Psoas muscle (tissue), 8 donors: ENCODE measurements at places on chromosomes 16 and 17. TPM values are rescaled to one million over a fixed set of nuclear protein-coding genes. Genes with fewer than 3 reads are reported as not detected.

The CCDC200 gene
- not detected for total RNA-seq

The PRSS27 gene
- total RNA-seq: not detected

The CHST5 gene
- total RNA-seq: 0.27 TPM

The PLA2G10 gene
- total RNA-seq: not detected

The KRTAP4-3 gene
- total RNA-seq: not detected

The GJD3 gene
- total RNA-seq: 1.3 TPM

The KRT20 gene
- not detected for total RNA-seq

The OTOP2 gene
- total RNA-seq: not detected

The C1QTNF1 gene
- 22.8 TPM for total RNA-seq

The SMTNL2 gene
- 328 TPM for total RNA-seq

The CDH1 gene
- 0.63 TPM for total RNA-seq

The MYH3 gene
- total RNA-seq: 62.5 TPM

The ABCA3 gene
- 8.6 TPM for total RNA-seq

The SYNGR3 gene
- 0.25 TPM for total RNA-seq

The SLC13A5 gene
- total RNA-seq: not detected

The ERI2 gene
- 9.5 TPM for total RNA-seq

The CTRL gene
- total RNA-seq: 1.1 TPM

The RAC3 gene
- total RNA-seq: not detected

The TMEM132E gene
- total RNA-seq: not detected

The ABCC12 gene
- 0.94 TPM for total RNA-seq

The KRTAP4-9 gene
- total RNA-seq: not detected

The KCNJ2 gene
- 11.5 TPM for total RNA-seq

The GNG13 gene
- not detected for total RNA-seq

The CDH13 gene
- total RNA-seq: 29.5 TPM
